ENCODE measurements at places on chromosomes 7 and 10. TPM values are rescaled to one million over a fixed set of nuclear protein-coding genes. Genes with fewer than 3 reads are reported as not detected.

GRCh38 chr10:79563426-79563825, 3.2 kb upstream of the SFTPA2 start:
- DNase-seq = no peak

DNA sequence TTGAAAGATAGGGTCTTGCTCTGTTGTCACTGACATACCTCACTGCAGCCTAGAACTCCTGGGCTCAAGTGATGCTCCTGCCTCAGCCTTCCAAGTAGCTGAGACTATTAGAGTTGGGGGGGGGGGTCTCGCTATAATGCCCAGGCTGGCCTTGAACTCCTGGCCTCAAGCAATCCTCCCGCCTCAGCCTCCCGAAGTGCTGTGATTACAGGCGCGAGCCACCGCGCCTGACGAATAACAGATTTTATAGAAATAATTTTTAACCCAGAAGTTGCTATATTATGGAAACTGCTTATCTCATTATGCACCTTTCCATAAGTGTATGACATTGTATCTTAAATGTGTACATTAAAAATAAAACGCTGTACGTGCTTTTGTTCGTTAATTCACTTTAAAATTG, 846 bp downstream of the ANKRD26 start:
- no peak for DNase-seq

DNA sequence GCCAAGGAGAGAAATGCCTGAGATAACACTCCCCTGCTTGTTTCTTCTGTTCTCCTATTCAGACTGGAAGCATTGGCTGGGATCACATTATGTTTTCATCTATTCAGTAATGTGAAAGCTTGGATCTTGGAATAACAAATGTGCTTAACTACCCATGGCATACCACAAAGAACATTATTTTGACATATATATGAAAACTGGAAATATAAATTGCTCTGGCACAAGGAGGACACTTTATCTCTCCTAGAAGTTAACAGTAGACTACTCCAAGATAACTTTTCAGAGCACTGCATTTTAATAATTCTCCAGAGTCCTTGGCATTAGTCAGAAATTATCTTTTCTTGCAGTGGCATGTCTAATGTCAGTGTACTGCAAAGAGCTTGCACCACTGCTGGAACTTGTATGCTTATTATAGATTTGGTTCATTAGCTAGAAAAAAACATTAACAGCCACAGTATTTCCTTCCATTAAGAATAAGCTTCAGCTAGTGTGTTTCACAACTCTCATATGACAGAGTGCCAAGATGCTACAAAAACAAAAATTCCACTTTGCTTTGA, 169.3 kb upstream of the LRRN3 start:
- no peak for DNase-seq

- no peak for DNase-seq
Measured at GRCh38 chr10:103467406-103467805, 8.7 kb upstream of the CALHM1 start.

- DNase-seq = no peak
Measured at GRCh38 chr7:112266595-112267270, 60.2 kb downstream of the ZNF277 start.

DNA sequence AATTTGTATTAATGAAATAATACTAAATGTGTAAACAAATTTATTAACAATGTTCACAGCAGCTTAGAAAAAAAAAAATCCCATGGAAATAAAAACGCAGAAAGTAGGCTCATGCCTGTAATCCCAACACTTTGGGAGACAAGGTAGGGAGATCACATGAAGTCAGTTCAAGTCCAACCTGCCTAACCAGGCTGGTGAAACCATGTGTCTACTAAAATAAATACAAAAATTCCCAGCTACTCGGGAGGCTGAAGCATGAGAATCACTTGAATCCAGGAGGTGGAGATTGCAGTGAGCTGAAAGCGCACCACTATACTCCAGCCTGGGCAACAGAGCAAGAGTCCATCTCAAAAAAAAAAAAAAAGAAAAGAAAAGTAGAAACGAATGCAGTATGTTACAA, 36.2 kb downstream of the LARP4B start:
- no peak for DNase-seq

DNA sequence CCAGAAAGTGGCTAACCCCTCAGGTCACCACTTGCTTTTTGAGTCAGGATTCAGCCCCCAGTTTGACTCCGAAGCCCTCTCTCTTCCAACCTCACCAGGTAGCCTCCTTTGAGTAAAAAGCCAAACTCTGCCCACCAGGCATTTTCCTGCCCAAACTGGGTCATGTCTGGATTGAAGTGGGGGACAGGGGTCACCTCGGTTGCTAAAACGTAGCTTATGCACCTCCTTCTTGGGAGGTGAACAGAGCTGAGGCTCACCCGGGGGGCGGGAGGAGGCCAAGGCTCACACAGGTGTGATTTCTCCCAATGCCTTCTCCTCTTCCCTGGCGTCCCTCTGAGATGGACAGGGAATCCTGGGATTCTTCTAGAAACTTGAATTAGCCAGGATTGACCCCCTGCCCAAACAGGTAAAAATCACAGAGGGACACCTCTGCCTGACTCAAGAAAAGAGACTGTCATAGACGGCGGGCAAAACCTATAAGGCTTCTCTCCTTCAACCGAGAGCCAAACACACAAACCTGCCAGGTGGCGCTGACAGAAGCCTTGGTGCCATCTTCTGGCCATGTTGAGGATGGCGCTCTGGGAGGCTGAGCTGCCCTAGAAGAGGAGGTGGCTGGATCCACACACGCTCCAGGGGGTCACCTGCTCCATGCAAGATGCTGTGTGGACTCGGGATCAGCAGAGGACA, 51.6 kb downstream of the PRLHR start:
- DNase-seq = peak; percentile 20

DNA sequence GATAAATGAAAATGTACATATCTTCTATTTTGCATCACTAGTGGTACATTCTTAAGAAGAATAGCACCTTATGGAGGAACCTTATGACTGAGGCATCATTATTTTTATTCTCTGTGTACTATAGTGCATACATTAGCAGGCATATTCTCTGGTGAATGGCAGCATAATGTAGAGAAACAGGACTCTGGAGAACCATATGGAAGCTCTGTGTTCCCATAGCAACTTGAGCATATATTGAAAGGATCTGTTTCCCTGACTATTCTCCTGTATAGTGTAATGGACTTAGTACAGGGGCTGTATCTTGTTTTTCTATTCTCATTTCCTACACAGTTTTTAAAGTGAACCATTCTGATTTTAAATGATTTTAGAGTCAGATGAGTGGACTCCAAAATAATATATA, 128.4 kb upstream of the SMIM30 start:
- no peak for DNase-seq

DNA sequence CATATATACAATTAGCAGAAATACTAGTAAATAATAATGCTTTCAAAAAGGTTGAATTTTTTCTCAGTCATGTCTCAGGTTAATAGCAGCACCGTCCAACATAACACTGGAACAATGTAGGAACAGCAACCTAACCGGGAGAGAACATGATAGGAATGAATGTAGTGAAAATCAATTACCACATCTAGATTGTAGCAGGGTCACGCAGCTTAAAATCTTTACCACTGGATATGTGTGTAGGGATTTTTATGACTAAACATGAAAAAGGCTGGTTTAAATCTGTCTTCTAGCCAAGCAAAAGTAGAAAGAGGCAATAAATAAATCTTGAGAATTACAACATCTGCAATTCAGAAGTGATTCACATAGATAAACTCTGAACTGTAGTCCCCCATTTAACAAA, 326.0 kb downstream of the DGKB start:
- DNase-seq = no peak

GRCh38 chr7:89813081-89813480, 341.2 kb upstream of the STEAP1 start:
- no peak for DNase-seq

DNA sequence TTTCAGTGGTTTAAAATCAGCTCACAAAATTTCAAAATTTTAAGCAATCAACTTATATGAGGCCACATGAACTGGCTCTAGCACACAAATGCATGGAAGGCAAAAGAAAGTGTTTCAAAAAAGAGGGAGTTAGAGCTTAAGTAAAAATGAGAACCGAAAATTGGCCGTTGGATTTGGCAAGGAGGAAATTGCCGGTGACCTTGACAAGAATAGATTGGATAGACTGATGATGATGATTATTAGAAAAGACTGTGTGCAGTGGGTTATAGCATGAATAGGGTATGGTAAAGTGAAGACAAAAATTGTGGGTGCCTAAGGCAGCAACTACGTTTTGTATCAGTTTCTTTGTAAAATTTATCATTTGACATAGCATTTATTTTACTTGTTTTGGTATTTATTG, 175.7 kb downstream of the SEMA3D start:
- DNase-seq = no peak

- peak; percentile 61 for DNase-seq
Measured at GRCh38 chr7:27150568-27151340, 1.6 kb downstream of the HOXA3 start.

DNA sequence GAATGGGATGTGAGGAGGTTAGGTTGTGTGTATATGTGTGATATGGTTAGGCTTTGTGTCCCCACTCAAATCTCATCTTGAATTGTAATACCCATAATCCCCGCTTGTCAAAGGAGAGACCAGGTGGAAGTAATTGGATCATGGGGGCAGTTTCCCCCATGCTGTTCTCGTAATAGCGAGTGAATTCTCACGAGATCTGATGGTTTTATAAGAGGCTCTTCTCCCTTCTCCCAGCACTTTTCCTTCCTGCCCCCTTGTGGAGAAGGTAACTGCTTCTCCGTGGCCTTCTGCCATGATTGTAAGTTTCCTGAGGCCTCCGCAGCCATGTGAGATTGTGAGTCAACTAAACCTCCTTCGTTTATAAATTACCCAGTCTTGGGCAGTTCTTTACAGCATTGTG, 47.3 kb downstream of the NPVF start:
- DNase-seq = no peak

- no peak for DNase-seq
Measured at GRCh38 chr7:71237945-71238344, 106.0 kb downstream of the GALNT17 start.

- no peak for DNase-seq
Measured at GRCh38 chr10:121808835-121809234, 119.0 kb downstream of the ATE1 start.

DNA sequence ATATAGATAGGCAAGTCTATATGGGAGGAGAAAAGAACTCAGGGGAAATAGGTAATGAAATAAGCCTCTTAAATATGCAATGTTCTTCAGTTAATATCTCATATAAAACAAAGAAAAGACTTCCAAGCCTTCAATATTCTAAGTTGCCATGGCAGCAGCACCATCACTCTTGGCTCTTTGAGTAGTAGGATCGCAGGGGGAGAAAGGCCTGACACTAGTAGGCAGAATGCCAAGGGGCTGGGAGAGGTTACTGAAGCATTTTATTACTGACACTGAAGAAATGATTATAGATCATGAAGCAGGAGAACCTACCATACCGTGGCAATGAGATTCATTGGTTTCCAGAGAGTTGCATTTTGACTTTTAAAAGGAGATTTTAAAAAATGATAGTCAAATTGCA, 193.9 kb downstream of the NXPH1 start:
- DNase-seq = no peak

GRCh38 chr7:149287622-149288021, 25.6 kb downstream of the ZNF783 start:
- no peak for DNase-seq

DNA sequence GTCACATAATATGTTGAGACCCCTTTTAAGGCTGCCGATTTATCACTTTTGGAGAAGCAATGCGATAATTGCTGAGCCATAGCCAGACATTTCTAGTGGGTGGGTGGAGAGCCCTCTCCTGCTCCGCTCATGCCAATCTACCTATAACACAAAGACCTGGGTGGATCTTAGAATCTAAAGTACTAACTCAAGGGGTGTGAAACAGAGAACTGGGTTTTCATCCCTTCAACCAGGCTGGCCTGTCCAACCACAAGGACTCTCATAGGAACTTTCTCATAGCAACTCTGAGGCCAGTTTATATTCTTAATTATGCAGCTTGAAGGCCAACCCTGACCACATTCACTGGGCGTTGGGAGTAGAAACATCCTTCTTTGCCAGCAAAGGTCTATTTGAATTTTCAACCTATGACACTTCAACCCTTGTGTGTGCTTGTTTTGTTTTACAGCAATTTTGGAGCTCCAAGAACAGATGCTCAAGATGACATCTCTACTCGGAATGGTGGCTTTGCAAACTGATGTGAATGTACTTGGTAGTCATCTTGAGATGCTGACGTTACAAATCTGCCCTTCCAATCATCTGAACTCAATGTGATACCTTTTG, 1198.2 kb upstream of the AUTS2 start:
- no peak for DNase-seq

DNA sequence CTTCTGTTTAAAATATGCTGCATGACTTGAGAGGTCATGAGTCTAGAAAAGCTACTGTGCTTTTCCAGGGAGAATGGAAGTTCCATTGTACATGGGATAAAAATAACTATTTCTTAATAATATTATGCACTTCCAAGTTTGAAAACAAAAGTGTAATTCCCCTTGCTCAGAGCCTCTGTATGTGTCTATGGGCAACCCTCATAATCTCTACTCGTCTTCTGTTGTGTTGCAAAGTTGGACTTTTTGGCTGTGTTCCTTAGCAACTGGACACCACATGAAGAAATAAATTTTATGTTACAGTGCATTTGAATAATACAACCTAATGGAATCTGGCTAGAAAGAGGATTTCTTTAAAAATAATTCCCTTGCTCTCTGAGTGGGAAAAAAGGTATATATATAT, 242.6 kb downstream of the TWIST1 start:
- DNase-seq = no peak

DNA sequence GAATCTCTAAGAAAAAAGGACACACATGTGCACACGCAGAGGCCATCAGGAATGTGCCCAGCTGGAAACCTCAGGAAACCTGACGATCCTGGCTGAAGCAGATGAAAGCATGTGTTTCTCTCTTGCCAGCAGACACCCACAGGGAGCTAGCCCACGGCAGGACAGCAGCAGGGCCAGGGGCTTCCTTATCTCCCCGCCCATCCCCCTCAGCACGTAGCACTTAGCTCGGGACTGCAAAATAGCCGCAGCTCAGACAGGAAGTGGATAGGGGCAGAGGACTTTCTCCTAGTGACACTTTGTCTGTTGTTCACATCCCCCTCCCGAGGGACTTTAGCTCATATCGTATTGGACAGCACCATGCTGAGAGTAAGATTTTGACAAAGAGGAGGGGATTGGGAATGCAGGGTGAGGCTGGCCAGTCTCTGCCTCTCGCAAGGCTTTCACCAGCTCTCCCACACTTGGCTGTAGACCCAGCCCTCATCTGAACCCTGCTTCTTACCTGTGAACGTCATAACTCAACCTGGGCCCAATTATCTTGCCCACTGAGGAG, 63.8 kb downstream of the MKI67 start:
- no peak for DNase-seq

- no peak for DNase-seq
Measured at GRCh38 chr7:131173145-131173890, 154.4 kb upstream of the MKLN1 start.

DNA sequence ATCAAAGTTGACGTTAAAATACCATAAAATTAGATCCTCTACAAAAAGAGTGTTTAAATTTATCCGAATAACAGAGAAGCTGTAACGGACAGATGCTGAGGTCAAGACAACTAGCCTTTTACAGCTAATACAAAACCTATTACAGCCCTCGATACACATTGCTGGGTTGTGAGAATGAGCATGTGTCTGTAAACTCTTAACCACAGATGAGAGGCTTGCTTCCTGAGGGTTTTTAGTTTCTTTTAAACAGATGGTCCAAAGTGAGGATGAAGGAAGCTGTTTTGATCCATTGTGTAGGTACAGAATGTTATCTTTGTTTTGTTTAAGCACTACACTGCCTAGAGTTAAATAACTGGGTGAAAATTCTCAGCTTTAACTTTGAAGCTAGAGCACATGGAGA, 578.2 kb downstream of the PARD3 start:
- DNase-seq = no peak

MBL2 gene
- not detected for total RNA-seq

TSPAN13 gene
- total RNA-seq = 3.5 TPM

STX1A gene
- 23.0 TPM for total RNA-seq

IL2RA gene
- 639 TPM for total RNA-seq

EBLN1 gene
- total RNA-seq = not detected

All from activated T-cell treated with anti-CD3 and anti-CD28 coated beads, Interleukin-2, amount 50 U/mL, for 4 hours (primary cell).